ENCODE measurements at places on chromosomes 13 and 19.
A peak's percentile ranks its signal among the peaks of the same experiment; 100 is the strongest.

DNA sequence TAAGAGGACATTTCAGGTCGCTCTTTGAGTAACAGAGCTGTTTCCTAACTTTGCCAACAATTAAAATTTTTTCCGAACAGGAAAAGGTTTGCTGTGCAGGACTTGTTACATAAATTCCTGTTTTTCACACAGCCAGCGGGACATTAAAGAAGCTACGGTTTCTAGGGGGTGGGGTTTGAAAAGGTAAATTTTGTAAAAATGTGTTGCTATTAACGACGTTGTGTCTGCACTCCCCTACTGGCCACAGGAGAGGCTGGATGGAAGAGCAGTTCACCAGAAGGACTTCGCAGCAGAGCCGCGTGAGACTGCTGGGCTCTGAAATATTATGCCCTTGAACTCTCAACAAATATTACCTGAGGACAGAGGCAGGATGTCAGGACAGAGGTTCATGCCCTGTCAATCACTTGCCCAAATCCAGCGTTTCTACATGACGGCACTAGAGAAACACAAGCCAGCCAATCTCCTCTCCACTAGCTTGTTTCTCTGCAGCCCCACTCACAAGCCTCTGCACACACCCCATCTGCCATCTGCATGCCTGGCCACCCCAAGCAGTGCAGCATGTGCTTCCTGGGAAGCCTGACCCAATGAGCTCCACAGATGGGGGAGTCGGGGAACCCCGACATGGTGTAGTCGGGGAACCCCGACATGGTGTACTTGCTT is 102.0 kb downstream of the FOXO1 start:
- DNase-seq, result no peak

- DNase-seq, result peak; percentile 21
Observed at GRCh38 chr19:10655457-10656312, 1.5 kb downstream of the ILF3 start.

DNA sequence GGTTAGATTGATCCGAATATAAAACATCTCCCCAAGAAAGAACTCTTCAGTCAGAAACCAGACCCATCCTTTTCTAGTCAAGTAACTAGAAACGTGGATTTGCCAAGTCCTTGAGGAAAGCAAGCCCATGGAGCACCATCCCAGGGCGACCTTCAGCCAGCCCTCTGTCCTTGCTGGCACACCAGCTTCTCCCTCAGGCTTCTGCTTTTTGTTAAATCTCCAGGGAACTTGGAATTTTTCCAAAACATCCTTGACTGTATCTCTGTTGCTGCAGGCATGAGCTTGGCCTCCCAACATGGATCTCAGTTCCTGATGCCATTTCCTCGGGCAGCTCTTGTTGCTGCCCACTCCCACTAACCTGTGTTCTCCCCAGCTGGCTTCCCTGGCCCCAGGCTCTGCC is 27.1 kb upstream of the C1QTNF9 start:
- DNase-seq, result no peak

DNA sequence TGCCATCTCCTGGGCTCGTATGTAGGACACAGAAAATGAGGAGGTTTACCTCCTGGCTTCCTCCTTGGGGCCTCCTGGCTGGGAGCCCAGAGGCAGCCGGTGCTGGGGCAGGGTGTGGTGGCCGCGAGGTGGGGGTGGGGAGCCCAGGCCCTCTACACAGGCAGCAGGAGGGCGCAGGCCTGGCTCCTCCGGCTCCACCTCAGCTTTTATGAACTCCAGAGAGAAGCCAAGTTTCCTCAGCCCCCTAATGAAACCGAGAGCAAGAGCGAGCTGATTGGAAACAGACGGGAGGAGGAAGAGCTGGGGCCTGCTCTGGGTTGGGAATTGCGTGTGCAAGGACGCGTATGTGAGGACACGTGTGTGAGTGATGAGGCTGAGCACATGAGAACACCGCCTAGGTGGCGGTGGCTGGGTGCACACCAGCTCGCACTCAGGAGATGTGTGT is 23.1 kb downstream of the LYL1 start:
- no peak for DNase-seq

DNA sequence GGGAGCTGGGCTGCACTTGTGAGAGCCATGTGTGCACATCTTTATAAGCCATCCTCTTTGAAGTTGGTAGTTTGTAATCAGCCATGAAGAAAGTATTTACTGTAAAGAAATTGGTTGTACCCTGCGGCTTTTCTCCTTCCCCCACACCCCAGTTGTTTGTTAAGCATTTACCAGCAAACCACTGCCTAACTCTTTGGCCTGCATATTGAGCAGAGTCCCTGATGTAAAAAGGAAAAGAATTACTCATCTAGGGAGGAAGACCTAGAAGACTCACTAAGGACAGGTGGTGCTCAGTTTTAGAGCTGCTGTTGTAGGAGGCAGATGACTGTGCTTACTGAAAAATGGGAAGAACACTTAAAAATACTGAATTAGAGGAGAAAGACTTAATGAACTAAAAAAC is 245.3 kb downstream of the PCCA start:
- DNase-seq, result no peak

DNA sequence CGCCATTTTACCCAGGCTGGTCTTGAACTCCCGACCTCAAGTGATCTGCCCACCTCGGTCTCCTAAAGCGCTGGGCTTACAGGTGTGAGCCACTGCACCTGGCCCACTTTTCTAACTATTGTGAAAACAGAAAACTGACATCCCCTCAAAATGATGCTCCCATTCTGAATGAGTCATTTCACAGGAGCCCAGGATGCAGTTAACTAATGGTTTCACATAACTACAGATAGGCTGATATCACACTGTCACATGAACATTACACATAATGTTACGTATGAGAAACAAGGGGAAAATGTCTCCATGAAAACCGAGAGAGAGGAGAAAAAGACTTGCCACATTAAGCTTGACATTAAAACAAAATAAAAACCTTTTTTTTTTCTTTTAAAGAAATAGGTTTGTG is 37.5 kb downstream of the N4BP2L2 start:
- no peak for DNase-seq

DNA sequence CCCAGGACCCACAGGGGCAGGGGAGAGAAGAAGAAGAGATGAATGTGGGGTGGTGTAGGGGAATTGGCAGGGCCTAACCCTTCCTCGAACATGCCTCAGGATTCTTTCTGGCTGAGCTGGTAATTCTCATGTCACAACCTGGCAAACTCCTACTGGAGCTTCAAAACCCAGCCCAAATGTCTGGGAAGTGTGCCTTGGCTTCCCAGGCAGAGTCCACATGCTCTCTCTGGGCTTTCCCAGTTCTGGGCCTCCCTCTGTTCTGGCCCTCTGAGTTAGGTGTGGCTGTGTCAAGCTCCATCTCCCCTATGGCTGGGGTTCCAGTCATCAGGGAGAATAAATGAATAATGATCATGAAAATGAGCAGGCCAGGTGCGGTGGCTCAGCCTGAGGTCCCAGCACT is 11.2 kb upstream of the TMEM161A start:
- no peak for DNase-seq

DNA sequence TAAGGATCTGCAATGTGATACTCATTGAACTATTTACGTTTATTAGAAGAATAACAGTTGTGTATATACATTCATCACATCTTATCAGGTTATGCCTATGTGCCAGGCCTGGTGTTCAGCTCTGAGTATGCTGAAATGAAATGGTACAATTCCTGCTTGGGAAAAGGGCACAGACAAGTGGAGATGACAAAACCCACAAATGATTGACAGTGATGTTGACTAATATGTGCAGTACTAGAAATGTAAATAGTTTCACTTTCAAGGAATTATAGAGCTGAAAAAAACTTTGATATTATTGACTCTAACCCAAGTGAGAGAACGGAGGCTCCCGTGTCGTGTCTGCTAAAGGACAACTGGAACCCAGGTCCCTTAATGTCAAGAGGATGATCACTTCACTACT is 386.8 kb upstream of the DACH1 start:
- DNase-seq, result no peak

GRCh38 chr19:35117116-35117515 is 1.5 kb downstream of the FXYD3 start:
- peak; percentile 74 for DNase-seq

Data from NCI-H1694 treated with DMSO at 0.1 percent for 48 hours (cell line).